Activated CD4-positive, CD25-positive, alpha-beta regulatory T cell (primary cell): ENCODE measurements at places on chromosomes 12 and 14.

GRCh38 chr12:25942709-25943108 is 15.8 kb upstream of the RASSF8 start:
- no peak for DNase-seq

DNA sequence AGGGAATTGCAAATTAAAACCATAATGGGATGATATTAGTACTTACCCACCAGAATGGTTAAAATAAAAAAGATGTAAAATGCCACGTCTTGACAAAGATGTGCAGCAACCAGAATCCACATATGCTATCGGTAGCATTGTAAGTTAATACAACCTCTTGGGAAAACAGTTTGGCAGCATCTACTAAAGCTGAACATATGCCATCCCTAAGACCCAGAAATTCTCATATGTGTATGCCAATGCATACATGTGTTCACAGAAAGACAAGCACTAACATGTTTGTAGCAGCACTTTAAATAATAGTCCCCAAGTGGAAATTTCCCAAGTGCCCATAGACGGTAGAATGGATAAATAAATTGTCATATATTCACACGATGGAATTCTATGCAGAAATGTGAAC is 28.3 kb upstream of the SLC5A8 start:
- no peak for DNase-seq

GRCh38 chr14:26775765-26776563 is 178.1 kb upstream of the NOVA1 start:
- DNase-seq, result no peak

DNA sequence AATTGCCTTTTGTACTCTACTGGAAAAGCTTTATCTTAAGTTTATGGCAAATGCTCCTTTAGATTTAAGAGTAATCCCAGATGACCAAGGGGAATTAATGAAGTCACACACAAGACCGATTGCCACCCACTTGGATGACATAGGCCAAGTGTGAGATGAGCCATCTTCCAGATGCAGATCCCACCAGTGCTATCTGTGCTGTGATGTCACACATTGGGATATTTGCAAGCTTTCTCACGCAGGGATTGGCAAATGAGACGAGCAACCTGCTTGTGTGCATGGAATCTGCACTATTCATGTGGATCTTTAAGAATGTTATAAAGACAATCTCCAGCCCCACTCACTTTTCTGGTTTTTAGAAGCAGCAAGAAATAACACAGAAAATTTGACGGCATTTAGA is 602.1 kb upstream of the TMEM132C start:
- DNase-seq, result no peak

- DNase-seq, result no peak
These were observed 58.4 kb upstream of the SAV1 start for GRCh38 chr14:50726372-50727107.

- DNase-seq, result no peak
These were observed 1101.4 kb downstream of the BCL11B start for GRCh38 chr14:98170575-98170974.
